M059J (cell line): ENCODE measurements at places on chromosomes 13 and 19. TPM values are rescaled to one million over a fixed set of nuclear protein-coding genes. Genes with fewer than 3 reads are reported as not detected.

- peak; percentile 89 for DNase-seq
Measured at GRCh38 chr13:99322297-99323103, 15.3 kb upstream of the GPR183 start.

DNA sequence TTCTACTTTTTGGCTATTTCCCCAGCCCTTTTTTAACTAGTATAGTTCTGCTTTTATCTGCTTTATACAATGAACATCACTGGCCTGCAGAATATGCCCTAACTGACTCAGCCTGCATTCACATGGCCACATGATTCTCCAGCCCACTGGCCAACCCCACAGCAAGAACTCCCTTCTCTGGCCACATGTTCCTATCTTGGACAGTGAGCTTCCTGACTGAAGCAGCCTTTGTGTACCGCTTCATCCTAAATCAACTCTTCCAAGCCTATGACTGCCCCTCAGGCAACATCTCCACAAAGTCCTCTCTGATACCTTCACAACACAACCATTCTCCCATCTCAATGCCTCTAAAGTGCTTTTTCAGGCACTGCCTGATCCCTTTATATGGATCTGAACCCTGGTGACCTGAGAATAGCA lies 214.1 kb downstream of the COL4A1 start:
- DNase-seq: no peak

- peak; percentile 28 for DNase-seq
Measured at GRCh38 chr13:112744168-112745021, 54.6 kb downstream of the ATP11A start.

- no peak for DNase-seq
Measured at GRCh38 chr13:90281709-90282108, 1065.8 kb upstream of the MIR17HG start.

Gene TUBA3C
- total RNA-seq: 1.2 and 1.3 TPM in 2 replicates
